ENCODE measurements at places on chromosomes 1 and 21. TPM values are rescaled to one million over a fixed set of nuclear protein-coding genes. Genes with fewer than 3 reads are reported as not detected.
A peak's percentile ranks its signal among the peaks of the same experiment; 100 is the strongest.

- DNase-seq: no peak
These were observed 202.4 kb downstream of the SMYD3 start for GRCh38 chr1:246304484-246305259.

GRCh38 chr1:47478090-47478489 lies 40.2 kb downstream of the FOXD2 start:
- no peak for DNase-seq

DNA sequence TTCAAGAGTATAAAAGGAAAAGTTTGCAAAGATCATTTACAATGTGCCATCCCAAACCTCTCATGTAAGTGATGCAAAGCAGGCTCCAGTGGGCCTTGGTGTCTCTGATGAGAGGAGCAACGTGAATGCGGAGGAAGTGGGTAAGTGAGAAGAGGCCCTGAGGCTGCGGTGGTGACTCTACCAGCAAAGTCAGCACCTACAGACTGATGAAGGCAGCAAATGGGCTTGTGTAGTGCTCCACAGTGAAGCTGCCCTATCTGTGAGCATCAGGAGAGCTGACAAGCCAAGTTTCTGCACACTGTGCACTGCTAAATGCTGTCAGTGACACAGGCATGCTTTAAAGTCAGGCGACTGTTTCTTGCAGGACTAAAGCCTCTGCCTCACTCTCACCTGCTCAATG lies 15.6 kb upstream of the RAP1A start:
- no peak for DNase-seq

- DNase-seq: peak; percentile 59
These were observed 57.8 kb downstream of the SLC35D1 start for GRCh38 chr1:66996018-66996682.

The SUCO gene
- total RNA-seq: 35.3 TPM

GRCh38 chr1:10934150-10934818 lies 78.2 kb upstream of the TARDBP start:
- no peak for DNase-seq

DNA sequence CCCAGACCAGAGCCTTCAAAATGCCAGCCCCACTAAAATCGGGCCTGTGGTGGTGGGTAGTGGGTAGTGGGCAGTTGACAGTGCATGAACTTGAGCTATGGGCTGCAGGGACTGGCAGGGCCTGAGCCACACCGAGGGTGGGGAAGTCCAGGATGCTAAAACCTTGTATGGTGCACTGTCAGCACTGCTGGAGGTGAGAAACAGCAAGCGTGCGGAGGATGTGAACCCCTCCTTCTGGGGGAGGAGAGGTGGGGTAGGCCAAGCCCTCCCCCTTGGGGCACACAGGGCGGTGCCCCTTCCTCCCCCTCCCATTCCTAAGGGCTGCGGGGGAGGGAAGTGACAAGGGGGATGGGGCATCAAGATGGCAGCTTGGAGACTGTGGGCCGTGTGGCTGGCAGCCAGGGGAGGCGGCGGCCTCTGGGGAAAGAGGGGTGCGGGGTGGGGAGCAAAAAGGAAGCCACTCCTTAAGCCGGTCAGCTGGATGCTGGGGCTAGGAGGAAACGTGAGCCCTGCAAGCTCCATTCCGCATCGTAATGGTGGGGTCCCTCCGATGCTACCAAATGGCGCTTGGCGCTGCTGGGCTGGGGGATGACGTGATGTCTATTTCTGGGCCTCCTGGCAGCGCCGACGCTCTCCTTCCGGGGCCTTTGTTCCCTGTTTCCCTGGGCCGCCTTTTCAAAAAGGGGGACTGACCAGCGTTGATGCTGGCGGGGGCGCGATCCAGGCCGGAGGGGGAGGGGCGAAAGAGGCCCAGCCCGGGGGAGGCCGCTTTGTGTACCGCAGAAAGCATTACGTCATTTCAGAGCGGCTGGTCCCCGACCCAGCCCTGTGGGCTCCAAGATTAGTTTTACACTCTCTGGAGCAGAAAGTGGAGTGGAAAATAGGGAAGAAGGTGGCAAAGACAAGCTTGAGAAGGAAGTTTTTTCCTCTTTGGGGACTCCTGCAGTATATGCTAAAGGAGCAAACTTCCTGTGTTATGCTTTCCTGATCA lies 809 bp downstream of the SYT11 start:
- peak; percentile 62 for DNase-seq

GRCh38 chr1:1760715-1761114 lies 17.6 kb downstream of the NADK start:
- no peak for DNase-seq

GRCh38 chr1:2377751-2378440 lies 13.5 kb downstream of the MORN1 start:
- no peak for DNase-seq

DNA sequence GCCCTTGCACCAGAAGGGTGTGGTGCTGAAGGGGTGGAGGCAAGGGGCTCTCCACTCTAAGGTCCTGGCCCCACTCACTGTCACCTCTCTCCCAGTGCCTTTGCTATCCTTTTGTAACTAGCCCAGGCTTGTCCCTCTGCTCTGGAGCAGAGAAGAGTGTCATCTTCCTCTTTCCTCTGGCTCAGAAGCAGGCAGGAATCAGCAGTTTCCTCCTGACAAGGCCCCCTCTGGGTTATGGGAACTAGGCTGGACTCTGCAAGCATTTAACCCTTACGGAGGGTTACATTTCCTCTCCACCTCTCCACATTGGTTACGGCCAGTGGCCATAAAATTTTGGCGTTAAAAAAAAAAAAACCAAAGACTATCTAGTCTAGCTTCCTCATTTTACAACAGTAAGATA lies 30.4 kb downstream of the PLXNA2 start:
- DNase-seq: no peak

- no peak for DNase-seq
These were observed 3.2 kb upstream of the KIAA0040 start for GRCh38 chr1:175195798-175196197.

GRCh38 chr1:66140072-66140471 lies 347.4 kb downstream of the PDE4B start:
- no peak for DNase-seq

- no peak for DNase-seq
These were observed 134.7 kb downstream of the FAM78B start for GRCh38 chr1:166031932-166032571.

- no peak for DNase-seq
These were observed 86.4 kb downstream of the TMEM53 start for GRCh38 chr1:44587796-44588460.

DNA sequence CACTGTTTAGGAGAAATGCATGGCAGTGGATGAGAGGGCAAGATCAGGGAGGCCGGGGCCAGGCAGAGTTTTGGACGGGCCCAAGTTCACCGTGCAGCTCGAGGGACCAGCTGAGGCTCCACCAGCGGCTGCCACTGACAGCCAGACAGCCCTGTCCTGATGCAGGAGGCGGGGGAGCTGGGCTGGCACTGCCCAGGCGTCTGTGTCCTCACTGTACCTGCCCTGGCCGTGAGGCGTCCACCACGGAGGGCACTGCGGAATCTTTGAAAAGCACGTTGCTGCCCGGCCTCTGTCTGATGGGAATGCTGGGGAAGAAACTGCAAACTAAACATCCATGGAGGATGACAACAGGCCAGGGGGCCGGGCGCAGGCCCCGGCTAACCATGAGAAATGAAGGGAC lies 35.5 kb downstream of the VPS26C start:
- DNase-seq: no peak

The TRIM46 gene
- 8.7 TPM for total RNA-seq

- peak; percentile 8 for DNase-seq
These were observed 38.5 kb upstream of the BMP8B start for GRCh38 chr1:39827201-39827600.

DNA sequence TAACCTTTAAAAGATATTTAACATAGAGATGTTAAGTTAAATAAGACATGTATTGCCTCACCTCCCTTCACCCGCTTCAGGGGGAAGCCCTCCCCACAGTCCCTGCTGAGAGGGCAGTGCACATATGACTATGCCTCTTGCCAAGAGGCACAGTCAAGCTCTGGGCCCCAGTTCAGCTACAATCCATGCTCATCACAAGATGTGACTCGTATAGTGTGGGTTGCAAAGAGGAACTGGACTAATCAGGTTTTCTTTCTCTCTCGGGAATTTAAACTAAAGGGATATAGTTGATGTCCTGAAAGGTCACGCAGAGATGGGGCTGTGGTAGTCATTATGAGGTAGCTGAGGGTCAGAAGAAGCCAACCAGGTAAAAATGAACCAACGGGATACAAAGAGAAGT lies 35.6 kb downstream of the LYST start:
- peak; percentile 49 for DNase-seq

The PRAMEF5 gene
- not detected for total RNA-seq

GRCh38 chr1:209512821-209513220 lies 70.7 kb upstream of the CAMK1G start:
- DNase-seq: peak; percentile 24

GRCh38 chr1:207828046-207828445 lies 76.2 kb downstream of the CD46 start:
- DNase-seq: no peak

The SYNC gene
- 41.7 TPM for total RNA-seq

GRCh38 chr21:35692311-35692710 lies 368.0 kb downstream of the SETD4 start:
- no peak for DNase-seq

- no peak for DNase-seq
These were observed 103.8 kb downstream of the RUNX1 start for GRCh38 chr21:34945288-34945687.

- DNase-seq: no peak
These were observed 29.6 kb downstream of the GNG12 start for GRCh38 chr1:67803380-67804279.

The CC2D1B gene
- total RNA-seq: 26.3 TPM

DNA sequence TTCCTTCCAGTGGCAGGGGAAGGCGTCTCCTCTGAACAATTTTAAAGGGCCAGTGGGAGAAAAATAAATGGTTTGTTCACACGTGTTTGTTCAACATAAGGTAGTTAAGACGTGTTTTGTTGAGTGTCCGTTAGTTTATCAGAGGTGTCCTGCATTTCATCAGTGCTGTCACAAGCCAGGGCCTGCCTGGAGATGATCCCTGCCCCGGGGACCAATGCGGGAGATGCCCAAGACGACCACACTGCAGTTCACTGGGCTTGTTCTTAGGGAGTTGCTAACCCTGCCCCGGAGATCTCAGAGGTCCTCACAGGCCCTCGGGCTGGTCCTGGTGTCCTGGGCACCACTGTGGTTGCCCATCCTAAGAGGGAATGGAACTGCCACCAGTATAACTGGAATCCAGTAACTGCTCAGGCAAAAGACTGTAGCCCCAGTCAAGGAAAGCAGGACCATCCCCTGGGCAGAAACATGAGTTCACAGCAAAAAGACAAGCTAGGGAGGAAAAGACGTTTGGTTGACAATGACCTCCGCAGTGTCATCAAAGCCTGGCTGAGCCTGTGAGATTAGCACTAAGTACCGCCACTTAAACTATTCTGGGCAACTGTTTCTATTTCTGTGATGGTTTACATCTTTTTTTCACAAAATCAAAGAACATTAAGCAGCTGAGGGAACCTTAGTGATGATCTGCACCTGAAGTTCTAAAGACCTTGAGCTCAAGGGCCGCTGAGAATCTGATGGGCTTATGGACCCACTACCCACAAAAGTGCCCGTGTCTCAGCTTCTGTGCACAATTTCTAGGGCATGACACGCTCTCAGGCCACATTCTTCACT lies 44.9 kb upstream of the LIN9 start:
- DNase-seq: no peak

The ADIPOR1 gene
- total RNA-seq: 95.3 TPM

GRCh38 chr21:15430023-15430422 lies 299.8 kb upstream of the USP25 start:
- DNase-seq: no peak

DNA sequence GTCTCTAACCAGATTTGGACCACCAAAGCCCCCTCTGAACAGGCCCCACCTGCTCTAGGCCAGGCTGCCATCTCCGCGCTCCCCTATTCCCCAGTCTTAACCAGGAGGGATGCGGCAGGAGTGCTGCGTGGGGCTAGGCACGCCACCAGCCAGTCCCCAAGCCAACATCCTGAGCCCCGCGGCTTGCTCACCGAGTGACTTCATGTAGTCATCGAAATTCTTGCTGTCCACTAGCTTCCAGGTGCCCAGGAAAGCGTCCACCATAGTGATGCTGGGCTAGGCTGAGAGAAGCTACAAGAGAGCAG lies 173 bp downstream of the FABP3 start:
- DNase-seq: no peak

DNA sequence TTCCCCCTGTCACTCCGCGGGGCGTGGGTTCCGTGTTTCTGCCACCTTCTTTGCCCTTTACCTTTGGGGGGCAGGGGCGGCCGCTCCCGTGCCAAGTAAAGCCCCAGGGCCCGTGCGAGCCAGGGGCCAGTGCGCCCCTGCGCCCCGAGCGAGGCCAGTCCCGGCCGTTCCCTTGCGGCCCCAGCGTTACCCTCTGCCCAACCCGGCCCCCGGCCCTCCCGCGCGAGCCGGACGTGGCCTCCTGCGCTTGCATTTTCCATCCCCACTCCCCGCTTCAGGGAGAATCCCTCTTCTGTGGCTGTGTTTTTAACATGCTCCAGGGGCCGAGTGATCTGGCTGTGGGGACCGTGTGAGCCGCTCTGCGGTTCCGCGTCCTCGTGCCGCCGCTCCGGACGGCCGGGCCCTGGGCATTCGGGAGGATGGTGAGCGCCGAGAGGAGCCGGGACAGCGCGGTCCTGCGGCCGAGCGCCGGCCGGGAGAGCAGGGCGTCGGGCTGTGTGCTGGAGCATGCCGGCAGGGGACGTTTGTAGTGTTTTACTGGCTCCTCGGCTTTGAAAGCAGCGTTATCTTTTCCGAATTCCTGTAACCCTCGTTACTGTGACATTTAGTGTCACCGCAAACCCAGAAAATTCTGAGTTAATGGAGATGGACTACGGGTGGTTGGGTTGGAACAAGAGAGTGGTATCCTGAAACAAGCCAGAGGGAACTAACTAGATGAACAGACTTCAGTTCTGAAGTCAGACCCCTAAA lies 1.0 kb downstream of the GALNT2 start:
- DNase-seq: peak; percentile 11

The GPR25 gene
- total RNA-seq: not detected

DNA sequence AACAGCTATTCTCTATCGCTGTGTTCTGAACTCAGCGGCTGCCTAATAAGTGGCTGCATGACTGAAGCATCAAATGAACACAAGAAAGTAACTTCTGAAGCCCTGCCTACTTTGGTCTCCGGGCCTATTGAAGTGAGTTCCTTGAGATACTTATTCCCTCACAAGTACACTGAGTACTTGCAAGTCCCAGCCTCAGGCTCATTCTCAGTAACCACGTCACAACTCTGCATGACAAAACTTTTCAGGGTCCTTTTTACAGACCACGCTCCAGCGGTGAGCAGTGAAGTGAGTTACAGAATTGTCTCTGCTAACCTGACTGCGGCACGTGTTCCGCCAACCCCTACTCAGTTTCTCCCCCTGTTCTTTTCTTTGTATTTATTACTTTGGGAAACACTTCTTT lies 1342.7 kb upstream of the ADGRL4 start:
- no peak for DNase-seq

The CLIC6 gene
- total RNA-seq: not detected

DNA sequence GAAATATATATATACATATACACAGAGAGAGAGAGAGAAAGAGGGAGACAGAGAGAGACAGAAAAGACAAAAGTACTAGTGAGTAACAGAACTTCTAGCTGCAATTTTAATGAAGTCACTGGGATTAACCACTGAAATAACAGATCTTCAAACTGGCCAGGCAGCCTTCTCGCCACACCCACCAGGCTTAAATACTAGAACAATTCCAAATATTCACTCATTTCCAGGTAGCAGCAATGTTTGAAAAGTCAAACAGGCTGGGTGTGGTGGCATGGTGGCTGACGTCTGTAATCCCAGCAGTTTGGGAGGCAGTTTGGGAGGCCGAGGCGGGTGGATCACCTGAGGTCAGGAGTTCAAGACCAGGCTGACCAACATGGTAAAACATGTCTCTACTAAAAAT lies 5.2 kb downstream of the PRDX1 start:
- no peak for DNase-seq

The HES2 gene
- not detected for total RNA-seq

- DNase-seq: no peak
These were observed 17.4 kb upstream of the PLCH2 start for GRCh38 chr1:2458687-2459086.
